ENCODE measurements at places on chromosomes 13 and 19. TPM values are rescaled to one million over a fixed set of nuclear protein-coding genes. Genes with fewer than 3 reads are reported as not detected.

CYP2A7 gene
- not detected for total RNA-seq

DACT3 gene
- total RNA-seq: not detected

DNA sequence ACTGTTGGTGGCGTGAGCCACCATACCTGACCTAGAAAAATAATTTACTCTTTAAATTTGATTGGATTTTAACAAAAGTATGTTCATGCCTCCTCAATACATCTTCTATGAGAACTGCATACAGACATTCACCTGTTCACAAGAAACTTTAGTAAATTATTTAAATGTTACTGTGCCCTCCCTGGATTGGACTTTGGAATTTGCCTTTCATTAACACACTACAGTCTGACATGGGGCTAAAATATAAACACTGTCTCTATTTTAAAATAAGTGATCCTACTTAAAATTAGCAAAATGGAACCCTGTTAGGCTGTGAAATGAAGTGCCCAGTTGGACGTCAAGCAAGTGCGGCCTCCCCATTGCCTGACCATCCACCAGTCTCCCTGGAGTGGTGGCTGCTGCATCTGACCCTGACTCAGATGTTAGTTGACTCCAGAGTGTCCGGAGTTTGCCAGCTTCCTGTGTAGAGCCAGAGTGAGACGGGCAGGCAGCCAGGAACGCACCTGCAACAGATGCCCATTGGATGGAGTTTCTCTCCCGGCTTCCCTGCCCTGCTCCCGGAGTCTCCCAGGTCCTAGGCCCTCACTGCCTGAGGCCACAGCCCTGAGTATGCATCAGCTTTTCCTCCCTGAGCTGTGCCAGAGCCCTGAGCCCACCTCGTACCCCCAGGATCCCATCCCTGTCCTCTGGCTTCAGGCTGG is 45.9 kb upstream of the ATP11A start:
- H3K4me1 ChIP-seq: peaks cover 5% of the 10 kb centered on the region
- no peak overlapping the region for H3K4me3 ChIP-seq
- no peak for DNase-seq
- H3K27me3 ChIP-seq: no peaks in the 10 kb centered on the region
- H3K27ac ChIP-seq: no peak overlapping the region

GRCh38 chr13:33235078-33235477 is 50.5 kb downstream of the STARD13 start:
- H3K27me3 ChIP-seq: no peaks in the 10 kb centered on the region
- no peak overlapping the region for H3K4me3 ChIP-seq
- H3K36me3 ChIP-seq: no peaks in the 10 kb centered on the region
- H3K4me1 ChIP-seq: no peaks in the 10 kb centered on the region
- no peak for DNase-seq
- H3K27ac ChIP-seq: no peak overlapping the region

DNA sequence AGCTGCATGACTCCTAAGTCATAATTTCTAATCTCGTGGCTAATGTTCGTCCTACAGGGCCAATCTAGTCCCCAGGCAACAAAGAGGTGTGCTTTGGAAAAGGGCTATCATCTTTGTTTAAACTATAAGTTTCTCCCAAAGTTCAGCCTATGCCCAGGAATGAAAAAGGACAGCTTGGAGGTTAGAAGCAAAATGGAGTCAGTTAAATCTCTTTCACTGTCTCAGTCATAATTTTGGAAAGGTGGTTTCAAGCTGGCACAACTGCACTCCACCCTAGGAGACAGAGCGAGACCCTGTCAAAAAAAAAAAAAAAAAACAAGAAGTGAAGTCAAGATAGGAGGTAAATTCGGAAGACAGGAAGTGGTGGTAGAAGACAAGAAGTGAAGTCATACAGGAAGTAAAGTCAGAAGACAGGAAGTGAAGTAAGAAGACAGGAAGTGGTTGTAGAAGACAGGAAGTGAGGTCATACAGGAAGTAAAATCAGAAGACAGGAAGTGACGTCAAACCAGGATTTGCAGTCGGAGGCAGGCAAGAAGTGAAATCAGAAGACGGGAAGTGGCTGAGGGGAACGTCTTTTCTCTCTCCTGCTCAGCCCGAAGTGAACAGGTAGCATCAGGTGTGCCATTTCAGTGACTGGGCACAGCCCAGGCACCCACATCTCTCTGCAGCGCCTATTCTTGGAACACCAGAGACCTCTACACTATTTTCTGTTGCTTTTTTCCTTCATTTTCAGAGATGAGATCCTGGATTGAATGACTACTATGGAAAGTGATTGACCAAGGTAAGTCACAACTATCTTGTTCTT is 32.2 kb downstream of the GP6 start:
- peak overlapping the region; percentile 87 for H3K27ac ChIP-seq
- peaks cover 2% of the 10 kb centered on the region for H3K36me3 ChIP-seq
- H3K4me3 ChIP-seq: peak overlapping the region; percentile 58
- peak; percentile 53 for DNase-seq

DNA sequence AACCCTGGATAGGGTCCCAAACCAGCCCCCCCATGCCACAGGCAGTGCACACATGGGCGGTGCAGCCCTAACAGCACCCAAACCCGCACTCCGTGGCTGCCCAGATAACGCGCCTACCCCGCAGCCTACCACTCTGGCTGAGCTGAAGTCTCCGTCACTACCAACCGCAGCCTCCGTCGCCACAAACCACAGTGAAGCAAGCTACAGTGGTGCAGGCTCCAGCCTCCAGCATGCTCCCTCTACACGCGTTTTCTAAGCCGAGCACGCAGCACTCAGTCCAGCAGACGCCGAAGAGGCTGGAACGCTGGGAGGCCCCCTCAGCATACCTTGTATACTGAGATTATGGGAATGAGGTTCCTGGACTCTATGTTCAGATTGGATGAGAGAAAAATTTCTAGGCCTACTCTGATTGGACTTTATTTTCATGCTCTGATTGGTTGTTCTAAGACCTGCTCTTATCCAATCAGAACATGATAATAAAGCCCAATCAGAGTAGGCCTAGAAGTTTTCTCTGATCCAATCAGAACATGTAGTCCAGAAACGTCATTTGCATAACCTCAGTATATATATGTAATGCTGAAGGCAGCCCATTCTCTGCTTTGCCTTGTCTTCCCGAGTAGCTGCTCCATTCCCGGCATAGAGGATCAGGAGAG is 56.7 kb upstream of the C1QTNF9B start:
- no peaks in the 10 kb centered on the region for H3K36me3 ChIP-seq
- no peaks in the 10 kb centered on the region for H3K4me1 ChIP-seq
- H3K4me3 ChIP-seq: no peak overlapping the region
- DNase-seq: no peak
- no peak overlapping the region for H3K27ac ChIP-seq

- H3K4me1 ChIP-seq: peaks cover 23% of the 10 kb centered on the region
- no peak within 1 kb of the TSS for H3K4me3 ChIP-seq
- no peak for DNase-seq
- H3K27ac ChIP-seq: no peak within 1 kb of the TSS
Observed at GRCh38 chr19:14085309-14085995, at the start of gene C19orf67. Gene C19orf67 (minus strand): TSS chr19:14085783. CDS start chr19:14085627, 156 bp downstream.

DNA sequence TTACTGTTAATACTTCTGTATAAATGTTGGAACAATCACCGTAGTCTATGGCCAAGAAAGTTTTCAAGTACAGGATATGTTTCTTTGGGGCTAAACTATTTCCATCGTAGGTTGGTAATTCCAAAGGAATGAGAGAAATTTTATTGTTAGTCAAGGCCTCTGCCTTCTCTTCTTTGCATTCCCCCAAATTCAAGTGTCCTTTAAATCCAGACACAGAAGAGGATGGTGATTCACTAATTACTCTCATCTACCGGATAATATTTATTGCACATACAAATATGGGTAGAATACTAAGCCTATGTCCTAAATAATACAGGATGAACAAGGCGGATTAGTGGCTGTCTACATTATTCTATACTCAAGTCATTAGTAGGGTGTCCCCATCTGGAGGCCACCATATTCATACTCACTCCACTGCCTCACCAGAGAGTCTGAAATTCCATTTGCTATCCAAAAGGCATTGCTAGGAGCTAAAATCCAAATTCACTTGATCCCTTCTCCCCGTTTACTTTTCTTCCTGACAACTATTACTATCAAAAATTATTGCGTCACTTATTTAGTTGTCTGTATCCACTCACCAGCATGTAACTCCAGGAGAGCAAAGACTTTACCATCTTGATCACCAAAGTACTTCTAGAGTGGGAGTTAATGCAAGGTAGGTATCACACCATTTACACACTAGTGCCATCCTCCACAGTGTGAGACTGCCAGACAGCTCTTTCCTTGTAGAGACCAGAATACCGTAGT is 82.4 kb upstream of the SGCG start:
- no peak overlapping the region for H3K27ac ChIP-seq
- H3K4me1 ChIP-seq: no peaks in the 10 kb centered on the region
- DNase-seq: no peak
- no peaks in the 10 kb centered on the region for H3K36me3 ChIP-seq
- no peak overlapping the region for H3K4me3 ChIP-seq
- H3K27me3 ChIP-seq: no peaks in the 10 kb centered on the region

DNA sequence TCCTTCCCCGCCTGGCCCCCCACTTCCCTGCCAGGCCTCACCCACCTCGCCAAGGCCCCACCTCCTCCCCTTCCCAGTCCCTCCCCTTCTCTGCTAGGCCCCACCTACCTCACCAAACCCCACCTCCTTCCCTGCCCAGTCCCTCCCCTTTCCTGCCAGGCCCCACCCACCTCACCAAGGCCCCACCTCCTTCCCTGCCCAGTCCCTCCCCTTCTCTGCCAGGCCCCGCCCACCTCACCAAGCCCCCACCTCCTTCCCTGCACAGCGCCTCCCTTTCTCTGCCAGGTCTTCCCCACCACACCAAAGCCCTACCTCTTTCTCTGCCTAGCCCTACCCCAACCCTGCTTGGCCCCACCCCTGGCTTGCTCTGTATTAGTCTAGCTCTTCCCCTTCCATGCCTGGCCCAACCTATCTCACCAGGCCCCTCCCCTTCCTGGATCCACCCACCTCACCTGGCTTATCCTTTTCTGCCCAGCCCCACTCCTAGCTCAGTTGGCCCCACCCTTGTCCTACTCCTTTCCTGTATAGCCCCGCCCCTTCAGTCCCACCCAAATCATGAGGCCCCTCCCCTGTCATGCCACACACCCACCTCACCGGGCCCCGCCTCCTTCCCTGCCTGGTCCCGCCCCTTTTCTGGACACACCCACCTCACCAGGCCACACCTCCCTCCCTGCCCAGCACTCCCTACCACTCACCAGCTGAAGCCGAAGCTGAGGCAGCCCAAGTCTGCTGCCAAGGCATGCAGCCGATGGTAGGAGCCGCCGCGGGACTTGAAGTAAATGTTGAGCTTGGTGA is 16.2 kb downstream of the CERS1 start:
- no peaks in the 10 kb centered on the region for H3K36me3 ChIP-seq
- H3K4me1 ChIP-seq: no peaks in the 10 kb centered on the region
- no peak overlapping the region for H3K27ac ChIP-seq
- DNase-seq: peak; percentile 52
- no peaks in the 10 kb centered on the region for H3K27me3 ChIP-seq

- H3K27me3 ChIP-seq: no peaks in the 10 kb centered on the region
- peaks cover 6% of the 10 kb centered on the region for H3K4me1 ChIP-seq
- H3K27ac ChIP-seq: no peak overlapping the region
- no peak overlapping the region for H3K4me3 ChIP-seq
- no peaks in the 10 kb centered on the region for H3K36me3 ChIP-seq
Observed at GRCh38 chr19:29836409-29836825, 24.6 kb downstream of the CCNE1 start.

GRCh38 chr13:39876258-39876657 is 220.8 kb downstream of the COG6 start:
- H3K27me3 ChIP-seq: no peaks in the 10 kb centered on the region
- DNase-seq: no peak
- H3K4me3 ChIP-seq: no peak overlapping the region
- no peaks in the 10 kb centered on the region for H3K36me3 ChIP-seq
- no peaks in the 10 kb centered on the region for H3K4me1 ChIP-seq

CGB5 gene
- not detected for total RNA-seq

DNA sequence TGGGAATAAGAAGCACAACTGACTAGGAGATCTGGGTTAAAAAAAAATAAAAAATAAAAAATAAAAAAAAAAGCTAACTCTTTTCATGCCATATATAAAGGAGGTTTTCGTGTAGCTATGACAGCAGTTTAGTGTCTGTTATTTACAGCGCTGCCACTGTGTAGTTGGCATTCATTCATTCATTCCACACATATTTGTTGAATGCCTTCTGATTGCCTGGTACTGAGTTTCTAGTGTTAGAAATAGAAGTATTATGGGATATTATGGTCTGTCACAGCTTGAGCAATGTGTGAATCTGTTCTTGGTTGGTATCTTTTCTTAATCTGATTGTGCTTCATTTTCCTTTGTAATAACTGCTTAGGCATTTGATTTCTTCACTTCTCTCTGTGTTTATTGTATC is 237.4 kb downstream of the NBEA start:
- DNase-seq: no peak
- H3K27me3 ChIP-seq: no peaks in the 10 kb centered on the region
- H3K4me1 ChIP-seq: no peaks in the 10 kb centered on the region
- H3K27ac ChIP-seq: no peak overlapping the region
- H3K4me3 ChIP-seq: no peak overlapping the region

DNA sequence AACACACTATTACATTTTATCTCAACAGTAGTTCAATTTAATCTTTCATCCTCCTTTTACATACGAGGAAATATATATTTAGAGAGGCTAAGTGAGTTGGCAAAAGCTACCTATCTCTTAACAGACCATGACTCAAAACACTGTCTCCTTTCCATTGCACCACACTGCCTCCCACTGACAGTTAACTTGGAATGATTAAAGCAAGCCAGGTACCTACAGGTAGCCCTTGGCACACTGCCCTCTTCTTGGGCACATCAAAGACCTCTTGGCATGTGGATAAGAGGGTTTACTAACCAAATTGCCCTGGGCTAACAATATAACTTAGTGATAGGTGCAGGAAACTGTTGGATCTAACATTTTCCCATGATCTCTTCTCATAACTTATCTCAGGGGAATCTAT is 1.8 kb downstream of the ABHD13 start:
- H3K27me3 ChIP-seq: no peaks in the 10 kb centered on the region
- no peak overlapping the region for H3K27ac ChIP-seq
- H3K36me3 ChIP-seq: no peaks in the 10 kb centered on the region
- no peak overlapping the region for H3K4me3 ChIP-seq
- DNase-seq: no peak
- peaks cover 15% of the 10 kb centered on the region for H3K4me1 ChIP-seq

GRCh38 chr19:8241646-8242045 is 32.5 kb downstream of the CERS4 start:
- peaks cover 26% of the 10 kb centered on the region for H3K4me1 ChIP-seq

GRCh38 chr19:10815007-10815536 is 20.9 kb downstream of the TMED1 start:
- DNase-seq: peak; percentile 43
- peaks cover 54% of the 10 kb centered on the region for H3K36me3 ChIP-seq
- H3K4me3 ChIP-seq: no peak overlapping the region
- peaks cover 64% of the 10 kb centered on the region for H3K4me1 ChIP-seq
- no peaks in the 10 kb centered on the region for H3K27me3 ChIP-seq

IFNL3 gene
- not detected for total RNA-seq
